ENCODE measurements at places on chromosomes 2 and 18.

GRCh38 chr2:209806318-209806717 lies 34.7 kb downstream of the UNC80 start:
- no peak for DNase-seq

- no peak for DNase-seq
Observed at GRCh38 chr2:154189953-154190352, 318.2 kb downstream of the GALNT13 start.

DNA sequence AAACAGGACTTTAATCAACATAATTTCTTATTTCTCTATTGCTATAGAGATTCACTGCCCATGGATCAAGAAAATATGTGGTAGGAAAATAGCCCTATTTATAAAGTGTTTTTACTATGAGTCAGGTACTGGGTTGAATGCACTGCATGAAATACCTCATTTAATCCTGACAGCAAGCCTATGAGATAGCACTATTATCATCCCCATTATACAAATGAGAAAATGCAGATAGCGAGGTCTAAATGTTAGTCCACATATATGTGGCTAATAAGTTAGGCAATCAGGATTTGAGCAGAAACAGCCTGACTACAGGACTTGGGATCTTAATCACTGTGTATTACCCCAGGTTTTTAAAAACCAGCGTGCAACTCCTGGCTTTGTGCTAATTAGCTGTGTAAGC lies 8.5 kb upstream of the LYPD1 start:
- DNase-seq = no peak

- no peak for DNase-seq
Observed at GRCh38 chr18:76980663-76981395, 151.8 kb downstream of the MBP start.

- no peak for DNase-seq
Observed at GRCh38 chr2:94987074-94988020, 38.2 kb upstream of the MAL start.

- no peak for DNase-seq
Observed at GRCh38 chr2:114762986-114763385, 320.5 kb downstream of the DPP10 start.

- DNase-seq = no peak
Observed at GRCh38 chr2:130808482-130809268, 28.0 kb upstream of the ARHGEF4 start.

GRCh38 chr2:68125821-68126220 lies 31.9 kb upstream of the PNO1 start:
- no peak for DNase-seq

Measured in CD4-positive, alpha-beta T cell treated with Interleukin-17A for 4 hours (primary cell).